GM19239 (cell line): ENCODE measurements at places on chromosomes 13 and 19.

- no peak for DNase-seq
Measured at GRCh38 chr19:10782795-10783194, 53.2 kb downstream of the TMED1 start.

DNA sequence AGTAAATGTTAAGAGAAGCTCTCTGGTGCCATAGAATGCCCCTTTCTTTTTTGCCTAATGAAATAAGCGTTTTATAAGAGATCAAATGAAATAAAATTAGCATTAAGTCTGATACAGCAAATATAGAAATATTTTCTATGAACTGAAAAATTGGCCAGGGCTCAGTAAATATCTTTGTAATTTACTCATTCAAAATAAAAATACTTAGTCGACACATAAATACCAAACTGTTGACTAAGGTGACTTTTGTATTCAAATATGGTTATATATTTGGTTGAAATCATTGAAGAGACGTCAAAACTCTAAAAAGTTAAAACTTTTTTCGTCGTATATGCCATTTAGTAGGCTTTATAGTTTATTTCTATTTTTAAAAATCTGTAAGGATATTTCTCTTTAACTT lies 25.6 kb downstream of the IPO5 start:
- DNase-seq = no peak

DNA sequence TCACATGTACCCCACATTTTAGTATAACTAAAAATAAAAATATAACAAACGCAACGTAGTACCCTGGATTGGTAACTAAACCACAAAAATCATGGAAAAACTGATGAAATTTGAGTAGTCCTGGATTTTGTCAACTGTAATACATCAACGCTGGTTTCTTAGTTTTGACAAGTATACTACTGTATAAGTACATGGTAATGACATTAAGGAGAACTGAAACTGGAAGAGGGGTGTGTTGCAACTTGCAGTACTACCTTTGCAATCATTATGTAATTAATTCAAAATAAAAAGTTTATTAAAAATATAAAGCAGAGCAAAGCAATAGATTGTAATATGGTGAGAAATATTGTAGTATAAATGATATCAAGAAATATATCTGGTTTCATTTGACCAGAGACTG lies 1158.0 kb upstream of the SPRY2 start:
- no peak for DNase-seq

DNA sequence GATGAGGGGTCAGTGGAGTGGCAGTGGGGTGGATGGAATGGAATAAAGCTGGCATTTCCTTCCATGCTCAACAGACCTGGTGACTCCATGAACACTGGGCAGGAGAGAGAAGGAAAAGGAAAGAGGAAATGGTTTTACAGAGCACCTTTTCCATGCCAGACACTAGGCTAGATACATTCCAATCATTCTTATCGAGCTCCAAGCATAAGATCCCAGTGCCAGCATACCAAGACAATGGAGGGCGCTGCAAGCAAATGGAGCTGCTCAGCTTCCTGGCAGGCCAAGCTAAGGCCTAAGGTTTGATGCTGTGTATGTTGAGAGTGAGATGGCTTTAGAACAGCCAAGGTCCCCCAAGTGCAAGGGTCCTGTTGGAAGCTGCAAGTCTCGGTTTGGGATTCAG lies 113.2 kb downstream of the HSPH1 start:
- DNase-seq = no peak

GRCh38 chr19:30111021-30111855 lies 169.2 kb downstream of the URI1 start:
- no peak for DNase-seq

DNA sequence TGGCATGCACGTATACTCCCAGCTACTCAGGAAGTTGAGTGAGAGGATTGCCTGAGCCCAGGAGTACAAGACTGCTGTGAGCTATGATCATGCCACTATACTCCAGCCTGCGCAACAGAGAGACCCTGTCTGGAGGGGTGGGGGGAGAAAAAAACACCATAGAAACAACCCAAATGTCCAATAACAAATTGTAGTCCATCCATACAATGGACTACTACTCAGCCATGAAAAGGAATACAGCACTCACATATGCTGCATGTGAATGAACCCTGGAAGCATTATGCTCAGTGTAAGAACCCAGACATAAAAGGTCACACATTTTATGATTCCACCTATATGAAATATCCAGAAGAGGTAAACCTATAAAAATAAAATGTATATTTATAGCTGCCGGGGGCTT lies 42.3 kb downstream of the CD320 start:
- no peak for DNase-seq

- DNase-seq = no peak
Measured at GRCh38 chr13:51043310-51043709, 67.8 kb downstream of the C13orf42 start.

GRCh38 chr19:38073841-38074685 lies 150.0 kb downstream of the DPF1 start:
- no peak for DNase-seq

DNA sequence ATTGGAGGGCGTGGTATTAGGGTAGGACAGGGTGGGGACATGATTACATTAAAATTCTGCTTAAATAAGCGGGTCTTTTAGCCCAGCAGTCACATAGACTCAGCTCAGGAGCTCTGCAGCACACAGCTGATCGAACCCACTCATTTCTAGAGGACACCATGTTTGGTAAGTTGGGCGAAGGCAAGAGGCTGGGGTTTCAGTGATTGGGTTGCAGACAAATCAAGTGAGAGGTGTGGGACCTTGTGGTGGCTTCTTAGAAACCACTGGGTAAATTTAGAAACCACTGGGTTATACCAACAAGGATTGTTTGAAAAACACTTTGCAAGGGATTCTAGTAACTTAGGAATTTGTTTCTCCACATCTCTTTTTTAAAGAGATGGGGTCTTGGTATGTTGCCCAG lies at the start of gene LEUTX:
LEUTX (plus strand) TSS at position 92 of the 400 bp plus-strand sequence; CDS start at position 159, 67 bp downstream.
- no peak for DNase-seq

GRCh38 chr19:31553112-31553845 lies 204.0 kb upstream of the TSHZ3 start:
- no peak for DNase-seq

GRCh38 chr13:98719527-98720250 lies 32.8 kb downstream of the SLC15A1 start:
- no peak for DNase-seq

- peak; percentile 27 for DNase-seq
Measured at GRCh38 chr19:13430790-13431582, 75.3 kb downstream of the CACNA1A start.

GRCh38 chr13:110420626-110421025 lies 113.5 kb downstream of the COL4A2 start:
- DNase-seq = no peak

- no peak for DNase-seq
Measured at GRCh38 chr19:16626796-16627192, 1.2 kb downstream of the MED26 start.

- DNase-seq = no peak
Measured at GRCh38 chr19:13398780-13399726, 107.2 kb downstream of the CACNA1A start.

GRCh38 chr13:97471711-97472110 lies 37.7 kb downstream of the RAP2A start:
- no peak for DNase-seq

GRCh38 chr19:46713781-46714443 lies 3.0 kb downstream of the PRKD2 start:
- DNase-seq = peak; percentile 72

DNA sequence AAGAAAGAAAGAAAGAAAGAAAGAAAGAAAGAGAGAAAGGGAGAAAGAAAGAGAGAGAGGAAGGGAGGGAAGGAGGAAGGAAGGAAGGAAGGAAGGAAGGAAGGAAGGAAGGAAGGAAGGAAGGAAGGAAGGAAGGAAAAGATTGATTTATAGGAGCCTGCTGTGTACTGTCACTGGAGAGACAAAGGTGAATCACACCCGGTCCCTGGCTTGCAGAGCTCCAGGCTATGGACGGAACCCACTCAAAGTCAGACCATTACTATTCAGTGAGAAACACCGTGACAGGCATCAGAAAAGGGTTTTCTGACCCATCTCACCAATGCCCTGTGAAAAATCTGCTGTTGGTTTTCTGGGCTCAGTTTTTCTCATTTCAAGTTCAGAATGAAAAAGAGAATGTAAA lies 7.3 kb upstream of the CEACAM6 start:
- no peak for DNase-seq

GRCh38 chr19:55372316-55373081 lies 2.2 kb upstream of the IL11 start:
- DNase-seq = no peak

DNA sequence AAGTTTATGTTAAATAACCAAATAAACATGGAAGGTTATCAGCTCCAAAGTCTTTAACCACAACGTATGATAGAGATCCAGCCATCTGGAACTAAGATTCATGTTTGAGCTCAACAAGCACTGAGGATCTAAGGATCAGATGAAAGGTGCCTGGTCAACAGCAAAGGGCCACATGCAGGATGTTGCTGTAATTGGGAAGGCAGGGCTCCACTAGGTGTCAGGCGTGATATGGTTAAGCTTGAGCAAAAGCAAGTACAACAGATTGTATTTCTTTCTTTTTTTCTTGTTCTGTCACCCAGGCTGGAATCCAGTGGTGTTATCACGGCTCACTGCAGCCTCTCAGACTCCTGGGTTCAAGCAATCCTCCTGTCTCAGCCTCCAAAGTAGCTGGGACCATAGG lies 12.0 kb downstream of the EBPL start:
- no peak for DNase-seq

DNA sequence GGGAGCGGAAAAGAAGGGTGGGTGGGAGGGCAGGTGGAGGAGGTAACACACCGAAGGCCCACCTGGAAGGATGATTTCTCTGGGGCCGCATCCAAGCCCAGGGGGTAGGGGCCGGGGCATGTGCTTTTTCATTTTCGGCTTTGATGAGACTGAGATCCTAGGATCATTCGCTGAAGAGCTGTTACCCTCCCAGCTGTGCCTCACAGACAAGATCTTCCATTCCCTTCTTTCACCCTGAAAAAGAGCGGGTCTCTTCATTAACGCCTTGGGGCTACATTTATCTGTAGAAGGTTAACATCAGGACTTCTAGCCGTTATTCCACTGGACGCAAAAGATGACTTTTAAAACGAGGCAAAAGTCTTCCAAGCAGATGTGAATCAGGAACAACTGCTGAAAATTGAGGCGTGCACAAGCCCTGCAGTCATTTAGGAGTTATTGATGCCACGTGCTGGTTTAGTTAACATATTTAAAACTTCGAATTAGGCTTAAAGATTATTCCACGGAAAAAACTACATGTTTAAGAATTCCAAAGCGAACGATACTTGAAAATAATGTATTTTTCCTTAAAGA lies 1.1 kb downstream of the LMO7 start:
- DNase-seq = no peak

- DNase-seq = no peak
Measured at GRCh38 chr19:54918499-54918898, 12.6 kb downstream of the NCR1 start.

- DNase-seq = no peak
Measured at GRCh38 chr19:50876456-50876855, 3.2 kb downstream of the KLK2 start.

GRCh38 chr13:24308488-24309020 lies 826 bp upstream of the C1QTNF9 start:
- DNase-seq = no peak

DNA sequence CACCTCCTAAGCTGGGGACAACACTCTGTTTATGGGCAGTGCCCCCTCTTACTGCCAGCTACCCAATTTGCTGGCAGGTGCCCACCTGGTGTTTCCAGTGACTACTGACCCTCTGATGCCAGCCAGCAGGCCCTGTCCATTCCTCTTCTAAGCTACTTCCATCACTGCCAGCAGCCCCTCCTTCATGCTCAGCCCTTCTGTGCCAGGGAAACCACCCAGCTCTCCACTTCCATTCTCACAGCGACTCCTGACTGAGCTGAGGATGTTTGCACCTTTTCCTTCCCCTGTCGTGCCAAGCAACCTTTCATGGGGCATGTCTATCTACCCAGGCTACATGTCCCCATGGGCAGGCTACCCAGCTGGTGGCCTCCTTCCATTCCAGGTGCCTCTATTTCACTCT lies 24.0 kb upstream of the ZNF492 start:
- no peak for DNase-seq

- DNase-seq = no peak
Measured at GRCh38 chr19:46748325-46749109, 2.3 kb upstream of the STRN4 start.

- DNase-seq = no peak
Measured at GRCh38 chr13:98293570-98294142, 116.6 kb upstream of the RNF113B start.

DNA sequence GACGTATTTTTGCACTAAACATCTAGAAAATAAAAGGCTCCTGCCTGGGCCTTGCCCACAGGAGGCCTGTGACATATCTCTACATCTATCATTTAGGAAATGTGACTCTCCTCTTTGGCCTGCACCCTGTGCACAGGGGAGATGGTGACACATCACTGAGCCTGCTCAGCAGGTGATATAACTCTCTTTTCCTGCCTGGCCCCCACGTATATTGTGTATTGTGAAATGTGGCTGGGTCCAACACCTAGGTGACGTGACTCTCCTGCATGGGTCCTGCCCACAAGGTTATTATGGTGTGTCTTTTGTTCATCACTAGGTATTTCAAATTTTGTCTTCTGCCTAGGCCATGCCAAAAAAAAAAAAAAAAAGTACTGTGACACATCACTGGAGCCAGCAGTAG lies 61.4 kb upstream of the ZNF724 start:
- DNase-seq = no peak

- no peak for DNase-seq
Measured at GRCh38 chr13:24564881-24565280, 52.3 kb upstream of the PARP4 start.

- no peak for DNase-seq
Measured at GRCh38 chr13:33775339-33776108, 42.4 kb upstream of the RFC3 start.
